ENCODE measurements at places on chromosomes 13 and 19.

DNA sequence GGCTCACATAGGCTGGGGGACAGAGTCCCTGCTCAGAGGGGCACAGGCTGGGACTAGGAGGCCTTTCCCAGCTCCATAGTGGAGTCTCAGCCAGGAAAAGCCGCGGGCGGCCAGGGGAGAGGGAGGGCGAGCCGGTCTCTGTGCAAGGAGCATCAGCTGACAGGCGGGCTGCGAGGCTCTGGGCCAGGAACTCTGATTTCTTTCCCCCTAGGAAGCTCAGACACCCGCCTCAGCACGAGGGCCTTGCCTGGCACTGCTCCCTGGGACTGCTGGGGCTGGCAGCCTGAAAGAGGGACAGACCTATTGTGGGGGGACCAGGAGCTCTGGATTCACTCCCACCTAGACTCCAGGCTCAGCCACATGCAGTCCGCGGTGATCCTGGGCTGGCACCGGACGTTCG, 2.2 kb upstream of the PLK5 start:
- DNase-seq: no peak

DNA sequence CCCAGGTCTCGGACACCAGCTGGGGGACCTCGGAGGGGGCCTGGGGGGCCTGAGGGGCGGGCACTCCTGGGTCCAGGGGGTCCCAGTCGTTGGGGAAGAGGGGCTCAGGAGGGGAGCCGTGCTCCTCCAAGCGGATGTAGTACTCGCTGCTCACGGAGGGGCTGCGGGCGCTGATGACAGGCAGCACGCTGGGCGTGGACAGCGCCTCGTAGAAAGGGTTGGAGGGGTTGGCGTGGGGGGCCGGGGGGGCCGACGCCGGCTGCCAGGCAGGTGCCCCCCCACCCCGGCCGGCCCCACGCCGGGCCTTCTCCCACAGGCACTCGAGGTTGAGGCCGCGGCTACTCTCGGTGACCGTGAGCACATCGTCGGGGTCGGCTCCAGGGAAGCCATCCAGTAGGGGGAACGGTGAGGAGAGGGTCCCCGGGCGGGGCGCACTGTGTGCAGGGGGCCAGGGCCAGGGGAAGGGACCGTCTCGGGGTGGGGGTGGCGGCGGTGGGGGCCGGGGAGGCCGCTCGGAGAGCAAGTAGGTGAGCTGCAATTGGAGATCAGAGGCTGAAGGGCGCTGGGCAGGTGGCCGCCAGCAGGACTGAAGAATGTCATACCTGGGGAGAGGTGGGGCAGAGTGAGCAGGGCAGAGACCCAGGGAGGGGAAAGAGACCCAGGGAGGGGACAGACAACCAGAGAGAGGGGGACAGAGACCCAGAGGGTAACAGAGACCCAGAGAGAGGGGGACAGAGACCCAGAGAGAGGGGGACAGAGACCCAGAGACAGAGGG, 12.1 kb downstream of the LMTK3 start:
- DNase-seq: no peak

DNA sequence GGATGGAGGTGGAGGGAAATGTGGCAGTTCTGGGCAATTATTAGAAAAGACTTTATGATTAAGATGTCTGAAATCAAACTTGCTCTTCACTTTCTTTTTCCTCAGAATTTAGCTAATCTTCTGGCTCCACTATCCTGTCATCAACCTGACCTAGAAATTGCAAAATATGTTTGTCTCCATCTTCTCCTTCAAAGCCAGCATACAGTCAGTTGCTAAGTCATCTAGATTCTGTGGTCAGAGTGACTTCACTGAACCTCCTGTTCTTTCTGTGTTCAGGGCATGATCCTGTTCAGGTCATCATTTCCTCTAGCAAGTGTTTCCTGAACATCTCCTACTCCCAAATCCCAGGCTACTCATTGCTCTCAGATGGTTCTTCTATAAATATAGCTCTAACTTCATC, 10.8 kb upstream of the CCNA1 start:
- no peak for DNase-seq

GRCh38 chr13:34730961-34731360, 211.1 kb upstream of the NBEA start:
- no peak for DNase-seq

DNA sequence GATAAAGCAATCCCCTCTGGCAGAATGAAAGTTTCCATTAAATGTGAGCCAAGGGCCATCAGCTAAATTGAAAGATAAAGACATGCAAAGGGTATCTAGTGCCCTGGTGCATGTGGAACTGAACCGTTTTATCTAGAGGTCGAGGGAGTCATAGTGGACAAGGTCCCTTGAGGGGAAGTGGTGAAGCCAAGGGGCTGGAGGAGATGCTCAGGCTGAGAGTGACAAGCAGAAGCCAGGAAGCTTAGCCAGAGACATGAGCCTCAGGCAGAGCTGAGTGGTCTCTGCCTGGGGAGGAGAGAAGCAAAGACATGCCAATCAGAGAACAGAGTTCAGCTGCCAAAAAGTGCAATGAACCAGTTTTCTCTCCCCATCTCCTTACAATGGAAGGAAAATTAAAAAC, 68.1 kb upstream of the SLC10A2 start:
- DNase-seq: no peak

DNA sequence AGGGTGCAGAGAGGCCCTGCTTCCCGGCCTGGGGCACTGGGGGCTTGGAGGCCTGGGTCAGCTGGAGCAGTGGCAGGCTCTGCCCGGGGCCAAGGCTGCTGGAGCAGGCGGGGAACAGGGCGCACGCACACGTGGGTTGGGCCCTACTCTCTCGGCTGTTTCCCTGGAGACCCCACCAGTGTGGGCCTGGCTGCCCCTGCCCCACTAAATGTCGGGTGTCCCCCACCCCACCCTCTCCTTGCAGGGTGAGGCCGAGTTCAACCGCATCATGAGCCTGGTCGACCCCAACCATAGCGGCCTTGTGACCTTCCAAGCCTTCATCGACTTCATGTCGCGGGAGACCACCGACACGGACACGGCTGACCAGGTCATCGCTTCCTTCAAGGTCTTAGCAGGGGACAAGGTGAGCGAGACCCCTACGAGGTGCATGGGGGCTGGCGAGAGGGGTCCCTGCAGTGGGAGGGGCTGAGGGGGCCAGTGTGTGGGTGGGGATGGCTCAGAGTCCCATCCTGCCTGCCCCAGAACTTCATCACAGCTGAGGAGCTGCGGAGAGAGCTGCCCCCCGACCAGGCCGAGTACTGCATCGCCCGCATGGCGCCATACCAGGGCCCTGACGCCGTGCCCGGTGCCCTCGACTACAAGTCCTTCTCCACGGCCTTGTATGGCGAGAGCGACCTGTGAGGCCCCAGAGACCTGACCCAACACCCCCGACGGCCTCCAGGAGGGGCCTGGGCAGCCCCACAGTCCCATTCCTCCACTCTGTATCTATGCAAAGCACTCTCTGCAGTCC, 15.3 kb downstream of the CAPN12 start:
- DNase-seq: no peak

- DNase-seq: no peak
Measured at GRCh38 chr19:10766671-10767201, 48.9 kb downstream of the DNM2 start.

- DNase-seq: no peak
Measured at GRCh38 chr13:91955546-91956355, 557.3 kb downstream of the GPC5 start.

GRCh38 chr19:33260628-33261418, 35.2 kb upstream of the SLC7A10 start:
- no peak for DNase-seq

DNA sequence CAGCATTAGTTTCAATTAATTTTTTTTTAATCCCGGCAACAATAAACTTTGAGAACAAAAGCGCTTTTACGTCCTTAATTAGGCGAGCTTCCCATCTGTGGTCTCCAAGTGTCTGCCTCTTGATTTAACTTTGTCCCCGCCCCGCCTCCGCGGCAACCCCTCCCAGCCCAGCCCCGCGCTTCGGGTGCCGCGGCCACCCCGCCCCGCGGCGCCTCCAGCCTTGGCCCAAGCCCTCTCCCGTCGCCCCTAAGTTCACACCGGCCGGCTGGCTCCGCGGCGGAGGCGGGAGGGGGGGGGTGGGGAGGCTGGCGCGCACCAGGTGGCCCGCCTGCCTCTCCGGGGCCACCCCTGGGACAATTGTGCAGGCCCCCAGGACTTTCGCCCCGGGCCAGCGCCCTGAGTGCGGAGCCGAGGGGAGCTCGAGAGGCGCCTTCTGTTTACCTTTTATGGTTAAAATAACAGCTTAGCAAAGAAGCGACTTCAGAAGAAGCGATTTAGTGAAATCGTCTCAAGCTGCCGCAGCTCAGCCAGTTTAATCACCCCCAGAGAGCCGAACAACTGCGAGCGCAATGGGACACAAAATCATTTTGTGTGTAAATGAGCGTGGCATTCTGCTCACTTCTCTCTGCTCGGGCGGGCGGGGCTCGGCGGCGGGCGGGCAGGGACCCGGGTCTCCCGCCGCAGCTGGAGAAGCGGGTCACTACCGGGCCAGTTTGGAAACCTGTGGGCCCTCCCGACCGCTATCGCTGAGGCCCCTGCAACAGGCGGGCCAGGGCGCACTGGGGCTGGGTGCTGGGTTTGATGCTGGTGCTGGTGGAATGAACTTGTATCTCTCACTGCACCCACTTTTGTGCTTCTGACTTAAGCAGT, 1.4 kb downstream of the KCTD15 start:
- peak; percentile 27 for DNase-seq

DNA sequence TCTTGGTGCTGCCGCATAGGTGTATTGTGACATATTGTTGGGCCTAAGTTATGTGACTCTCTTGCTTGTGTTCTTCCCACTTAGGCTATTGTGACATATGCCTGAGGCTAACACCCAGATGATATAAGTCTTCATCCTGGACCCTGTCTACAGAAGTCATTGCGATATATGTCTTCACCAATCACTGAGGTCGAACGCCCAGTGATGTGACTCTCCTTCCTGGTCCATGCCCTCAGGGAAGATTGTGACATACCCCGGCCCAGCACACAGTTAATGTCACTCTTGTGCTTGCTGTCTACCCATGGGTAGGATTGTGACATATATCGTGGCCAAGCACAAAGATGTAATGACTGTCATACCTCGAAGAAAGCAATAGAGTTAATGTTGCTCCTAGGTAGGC, 16.9 kb upstream of the ZNF730 start:
- no peak for DNase-seq

GRCh38 chr19:12994701-12995595, at the start of gene NFIX:
Gene NFIX, plus strand, starts transcription at chr19:12995475. Its CDS starts 363 bp downstream, at chr19:12995838.
- peak; percentile 67 for DNase-seq

GRCh38 chr19:6233827-6234511, 45.8 kb downstream of the MLLT1 start:
- DNase-seq: no peak

- DNase-seq: no peak
Measured at GRCh38 chr13:111413407-111414187, 93.2 kb downstream of the TEX29 start.

GRCh38 chr13:113758651-113759524, at the start of gene TMEM255B:
Gene TMEM255B, plus strand, starts transcription at chr13:113759226. Its CDS starts 44 bp downstream, at chr13:113759270.
- DNase-seq: peak; percentile 86

DNA sequence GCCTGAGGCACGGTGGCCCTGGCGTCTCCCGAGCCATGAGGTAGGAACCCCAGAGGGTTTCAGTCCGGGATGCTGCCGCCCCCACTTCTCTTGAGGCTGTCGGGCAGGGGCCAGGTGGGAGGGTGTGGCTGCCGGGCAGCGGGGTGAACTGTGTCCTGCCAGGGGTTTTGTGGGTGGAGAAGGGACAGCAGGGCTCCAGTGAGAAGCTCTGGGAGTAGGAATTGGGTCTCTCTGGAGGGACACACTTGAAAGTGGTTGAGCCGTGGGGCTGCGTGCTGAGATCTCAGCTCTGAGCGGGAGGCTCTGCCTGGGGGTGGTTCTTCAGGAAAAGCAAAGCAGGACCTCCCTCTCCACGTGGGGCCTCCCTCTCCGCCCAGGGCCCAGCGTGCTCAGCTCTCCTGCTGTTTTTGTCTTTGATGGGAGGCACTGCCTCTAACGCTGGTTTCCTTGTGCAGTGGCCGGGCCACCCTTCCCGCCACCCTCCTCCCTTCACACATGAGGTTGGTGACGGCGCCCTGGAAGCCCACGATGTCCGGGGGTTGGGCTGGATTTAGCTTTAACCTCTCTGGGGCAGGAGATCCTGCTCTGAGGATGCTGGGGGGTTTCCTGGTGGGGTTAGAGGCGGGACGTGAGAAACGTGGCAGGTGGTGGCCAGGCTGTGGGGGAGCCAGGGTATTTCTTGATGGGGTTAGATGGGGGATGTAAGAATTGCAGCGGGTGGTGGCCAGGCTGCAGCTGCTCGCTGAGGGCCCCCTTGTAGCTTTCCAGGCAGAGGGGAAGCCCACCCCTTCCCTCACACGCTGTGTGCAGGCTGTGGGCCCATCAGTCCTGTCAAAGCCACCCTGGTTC, 15.3 kb upstream of the ZNF554 start:
- DNase-seq: no peak

- DNase-seq: no peak
Measured at GRCh38 chr19:35784503-35785338, 9.4 kb downstream of the ARHGAP33 start.

DNA sequence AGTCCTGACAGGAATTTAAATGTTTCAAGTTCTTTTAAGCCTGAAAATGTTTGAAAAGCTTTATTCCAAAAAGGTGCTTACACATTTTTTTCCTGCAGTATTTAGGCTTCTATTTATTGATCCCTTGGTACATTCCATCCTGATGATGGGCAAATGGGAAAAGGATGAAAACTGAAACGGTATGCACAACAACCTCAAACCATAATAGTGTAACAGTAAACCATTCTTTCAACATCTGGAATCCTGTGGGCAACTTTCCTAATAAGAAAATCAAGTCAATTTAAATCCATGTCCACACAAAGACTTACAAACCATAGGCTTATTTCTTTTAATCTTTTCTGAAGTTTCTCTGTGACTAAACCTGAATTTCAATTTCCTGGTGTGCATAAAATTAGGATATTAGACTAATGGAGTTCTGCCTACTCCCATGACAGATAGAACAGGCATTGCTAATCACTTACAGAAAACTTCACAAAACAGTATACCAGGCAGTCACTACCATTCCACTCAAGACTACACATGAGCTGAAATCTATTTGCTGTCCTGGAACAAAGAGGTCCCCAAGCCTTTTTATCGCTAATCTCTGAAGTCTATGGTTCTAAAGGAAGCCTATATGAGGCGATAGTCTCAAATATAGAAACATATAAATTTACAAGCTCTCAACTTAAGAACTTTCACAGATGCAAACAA, 103.3 kb downstream of the DLEU7 start:
- DNase-seq: no peak

DNA sequence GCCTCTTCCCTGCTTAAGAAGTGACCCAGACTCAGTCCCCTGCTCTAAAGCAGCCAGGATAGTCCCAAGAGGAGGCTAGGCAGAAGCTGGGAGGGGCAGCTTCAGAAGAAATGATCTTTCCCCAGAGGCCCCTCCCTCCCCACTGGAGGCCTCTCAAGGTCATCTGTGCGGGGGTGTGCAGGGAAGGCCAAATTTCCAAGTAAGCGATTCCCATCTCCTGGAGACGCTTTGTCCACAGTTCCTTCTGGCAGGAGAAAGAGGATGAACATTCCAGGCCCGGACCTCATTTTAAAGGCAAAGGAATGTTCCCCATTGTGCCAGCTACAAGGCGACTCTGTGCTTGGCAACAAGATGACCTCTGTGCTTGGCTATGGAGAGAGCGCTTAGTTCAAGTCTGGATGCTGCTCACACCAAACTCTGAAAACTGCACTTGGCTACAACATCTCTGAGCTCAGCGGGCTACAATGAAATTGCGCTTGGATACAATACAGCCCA, 23.5 kb downstream of the COL5A3 start:
- DNase-seq: no peak

Measured in activated T-cell treated with anti-CD3 and anti-CD28 coated beads, Interleukin-2, amount 50 U/mL, for 48 hours (primary cell).